ENCODE measurements at places on chromosomes 4 and X.

GRCh38 chr4:147617841-147618691 is 869 bp downstream of the TMEM184C start:
- DNase-seq, result no peak

- no peak for DNase-seq
Measured at GRCh38 chr4:170087163-170087700, 2.5 kb downstream of the AADAT start.

- no peak for DNase-seq
Measured at GRCh38 chrX:53494436-53494835, 60.3 kb upstream of the HSD17B10 start.

DNA sequence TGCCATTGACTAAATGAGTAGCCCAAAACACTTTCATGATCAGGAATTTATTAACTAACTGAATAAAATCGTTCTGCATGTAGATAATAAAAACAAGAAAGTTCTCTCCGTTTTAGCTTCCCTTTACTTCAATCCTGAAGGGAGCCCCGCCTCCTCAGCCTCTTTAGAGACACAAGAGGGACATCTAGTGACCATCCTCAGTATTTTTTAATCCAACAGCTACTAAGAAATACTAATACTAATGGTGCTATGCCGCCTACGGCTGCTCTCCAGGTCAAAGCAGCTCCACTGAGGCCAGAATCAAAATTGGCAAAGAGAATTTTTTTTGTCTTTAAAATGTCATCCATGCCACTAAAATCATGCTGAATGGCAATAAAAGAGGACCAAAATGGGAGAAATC is 3.2 kb upstream of the PCDH19 start:
- peak; percentile 13 for DNase-seq

DNA sequence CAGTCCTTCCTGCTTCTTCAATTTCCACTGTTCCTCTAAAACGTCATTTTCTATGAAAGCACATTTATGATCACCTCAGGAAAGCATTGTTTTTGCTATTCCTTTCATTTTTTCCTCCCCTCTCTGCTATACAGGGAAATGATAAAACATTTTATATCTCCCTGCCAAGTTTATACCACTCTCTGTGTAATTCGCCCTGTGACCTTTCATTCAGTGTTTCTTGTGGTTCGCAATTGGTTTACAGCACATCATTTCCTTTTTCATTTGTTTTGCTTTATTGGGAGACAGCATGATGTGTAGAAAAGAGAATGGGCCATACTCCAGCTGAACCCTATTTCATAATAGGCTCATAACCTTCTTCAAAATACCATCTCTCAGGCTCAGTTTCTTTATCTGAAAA is 99.9 kb upstream of the RAPGEF2 start:
- no peak for DNase-seq

DNA sequence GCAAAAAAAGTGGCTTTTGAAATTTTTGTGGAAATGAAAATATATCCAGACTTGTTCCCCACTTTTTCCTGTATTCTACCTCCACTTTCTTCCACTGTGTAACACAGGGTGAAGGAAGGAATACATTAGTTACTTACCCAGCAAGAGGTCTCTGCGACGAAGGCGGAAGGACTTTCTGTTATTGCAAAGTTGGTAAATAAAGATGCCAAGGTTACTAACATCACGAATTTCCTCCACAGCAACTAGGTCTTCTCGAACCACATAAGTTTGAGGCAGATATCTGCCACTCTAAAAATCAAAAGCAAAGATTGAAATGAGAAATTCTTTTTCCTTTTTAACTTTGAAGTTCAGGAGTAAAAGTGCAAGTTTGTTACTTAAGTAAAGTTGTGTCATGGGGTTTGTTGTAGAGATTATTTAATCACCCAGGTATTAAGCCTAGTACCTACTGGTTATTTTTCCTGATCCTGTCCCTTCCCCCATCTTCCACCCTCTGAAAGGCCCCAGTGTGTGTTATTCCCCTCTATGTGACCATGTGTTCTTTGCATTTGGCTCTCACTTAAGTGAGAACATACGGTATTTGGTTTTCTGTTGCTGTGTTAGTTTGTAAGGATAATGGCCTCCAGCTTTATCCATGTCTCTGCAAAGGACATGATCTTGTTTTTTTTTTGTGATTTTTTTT is 5.8 kb downstream of the ITM2A start:
- no peak for DNase-seq

DNA sequence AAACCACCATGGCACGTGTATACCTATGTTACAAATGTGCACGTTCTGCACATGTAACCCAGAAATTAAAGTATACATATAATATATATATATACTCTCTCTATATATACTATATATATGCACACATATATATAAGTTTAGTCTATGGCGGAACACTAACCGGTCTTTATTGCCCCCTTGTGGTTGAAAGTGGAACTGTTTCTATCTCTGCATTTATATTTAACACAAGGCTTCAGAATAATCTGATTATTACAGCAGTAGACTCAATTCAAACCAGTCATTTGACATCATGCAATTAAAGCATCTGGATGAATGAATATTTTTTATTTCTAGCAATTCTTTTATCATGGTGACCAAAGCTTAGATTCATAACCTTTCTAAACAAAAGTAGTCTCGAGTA is 14.6 kb downstream of the RAB9B start:
- DNase-seq, result no peak

DNA sequence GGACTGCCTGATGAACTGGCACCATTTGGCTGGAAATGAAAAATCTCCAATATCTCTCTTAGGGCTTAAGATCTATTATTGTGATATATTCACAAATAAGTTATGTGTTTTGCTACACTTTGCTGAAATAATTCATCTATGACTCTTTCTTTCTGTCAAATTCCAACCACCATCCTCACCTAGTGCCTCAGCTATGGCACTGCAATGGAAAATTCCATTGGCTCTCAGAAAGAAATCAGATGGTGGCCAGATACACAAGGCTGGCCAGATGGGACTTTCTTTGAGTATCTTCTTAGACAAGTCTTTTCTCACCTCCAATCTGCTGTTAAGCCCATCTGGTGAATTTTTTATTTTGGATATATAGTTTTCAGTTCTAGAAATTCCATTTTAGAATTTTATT is 28.0 kb downstream of the NAT8L start:
- DNase-seq, result no peak

- DNase-seq, result peak; percentile 16
Measured at GRCh38 chrX:150897421-150898320, 797 bp downstream of the CD99L2 start.

DNA sequence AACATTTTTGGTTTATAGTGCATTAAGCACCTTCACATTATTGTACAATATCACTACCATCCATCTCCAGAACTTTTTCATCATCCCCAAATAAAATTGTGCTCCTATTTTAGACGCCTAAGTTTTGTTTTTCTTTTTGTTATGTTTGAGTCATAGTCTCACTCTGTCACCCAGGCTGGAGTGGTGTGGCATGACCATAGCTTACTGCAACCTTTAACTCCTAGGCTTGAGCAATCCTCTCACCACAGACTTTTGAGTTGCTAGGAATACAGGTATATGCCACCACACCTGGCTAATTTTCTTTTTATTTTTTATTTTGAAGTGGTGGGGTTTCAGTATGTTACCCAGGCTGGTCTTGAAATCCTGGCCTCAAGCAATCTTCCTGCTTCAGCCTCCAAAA is 33.9 kb downstream of the PRSS12 start:
- no peak for DNase-seq

- no peak for DNase-seq
Measured at GRCh38 chrX:54093571-54093970, 49.3 kb upstream of the PHF8 start.

DNA sequence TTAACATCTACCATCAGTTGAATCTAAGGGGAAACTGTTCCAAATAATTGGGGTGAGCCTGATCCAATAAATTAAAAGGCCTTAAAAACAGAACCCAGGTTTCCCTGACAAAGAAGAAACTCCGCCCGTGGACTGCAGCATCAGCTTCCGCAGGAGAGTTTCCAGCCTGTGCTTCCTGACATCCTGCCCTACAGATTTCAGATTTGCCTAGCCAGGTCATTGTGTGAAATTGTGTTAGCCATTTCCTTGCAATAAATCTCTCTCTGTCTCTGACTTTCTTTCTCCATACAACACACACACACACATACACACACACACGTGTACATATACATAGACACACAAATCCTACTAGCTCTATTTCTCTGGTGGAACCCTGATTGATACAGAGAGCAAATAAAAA is 48.3 kb upstream of the LCORL start:
- no peak for DNase-seq

DNA sequence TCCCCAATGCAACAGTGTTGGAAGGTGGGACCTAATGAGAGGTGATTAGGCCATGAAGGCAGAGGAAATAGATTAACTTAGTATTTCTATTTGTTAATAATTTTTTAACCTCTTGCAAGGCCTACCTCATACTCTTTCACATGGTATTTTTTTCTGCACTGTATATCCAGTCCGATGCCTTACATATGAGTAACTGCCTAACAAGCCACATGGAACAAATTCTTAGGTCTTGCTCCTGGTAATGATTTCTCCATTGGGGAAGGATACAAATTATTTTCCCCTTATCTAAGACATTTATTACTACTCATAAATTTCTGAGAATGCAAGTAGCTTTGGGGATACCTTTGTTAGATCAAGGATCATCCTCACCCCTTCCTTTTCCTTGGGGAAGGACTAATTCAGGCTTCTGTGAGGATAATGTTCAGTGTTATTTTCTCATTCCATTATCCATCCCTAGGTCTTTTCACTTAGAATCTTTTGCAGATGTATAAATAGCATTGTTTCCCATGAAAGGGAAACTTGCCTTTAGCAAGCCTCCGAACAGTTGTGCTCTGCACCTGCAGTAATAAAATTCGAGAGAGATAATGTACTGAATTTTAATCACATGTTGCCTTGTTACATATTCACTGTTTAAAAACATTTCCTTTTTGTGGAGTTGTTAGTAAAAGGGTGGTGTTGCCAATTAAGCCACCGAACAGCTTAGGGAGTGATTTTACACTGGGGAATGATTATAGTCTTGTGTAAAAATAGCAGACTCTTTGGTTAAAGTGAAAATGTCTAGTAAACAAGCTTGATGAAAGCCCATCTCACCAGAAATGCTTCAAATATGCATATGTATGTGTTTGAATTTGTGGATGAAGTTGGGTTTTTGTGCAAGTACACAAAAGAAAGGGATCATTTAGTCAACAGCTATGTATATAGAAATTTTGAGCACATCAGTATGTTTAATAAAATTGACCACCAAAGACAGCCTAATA is 89.9 kb downstream of the CFAP299 start:
- no peak for DNase-seq

DNA sequence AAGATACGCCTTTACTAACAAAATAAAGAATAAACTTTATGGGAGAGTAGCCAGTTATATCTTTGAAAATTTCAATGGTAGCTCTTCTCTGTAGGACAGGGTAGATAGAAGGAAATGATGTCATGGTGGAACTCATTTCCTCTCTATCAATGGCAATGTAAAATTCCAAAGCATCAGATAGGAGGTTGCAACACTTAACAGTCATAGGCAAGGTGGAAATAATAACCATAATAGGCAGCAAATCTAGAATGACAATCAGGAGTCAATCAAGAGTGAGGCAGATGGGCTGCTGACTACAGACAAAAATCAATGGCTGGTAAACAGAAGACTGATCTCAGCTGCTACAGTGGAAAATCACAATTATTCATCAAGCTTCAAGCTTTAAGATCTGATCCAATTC is 53.9 kb upstream of the TET2 start:
- no peak for DNase-seq

DNA sequence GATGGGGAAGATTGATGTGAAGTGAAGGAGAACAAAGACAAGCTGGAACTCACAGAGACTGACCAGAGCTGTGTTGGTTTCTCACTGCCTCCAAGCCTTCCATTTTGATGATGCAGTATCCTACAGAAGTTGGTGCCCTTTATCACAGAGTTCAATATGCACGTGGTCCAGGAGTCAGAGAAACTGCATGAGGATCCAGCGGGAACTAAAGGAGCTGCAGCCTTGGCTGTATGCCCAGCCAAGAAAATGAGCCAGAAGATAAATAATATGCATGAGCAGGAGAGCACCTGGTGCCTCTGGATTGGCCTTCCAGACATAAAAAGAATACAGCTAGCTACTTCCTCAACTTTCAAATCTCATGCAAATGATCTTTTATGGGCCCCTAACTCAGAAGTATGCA is 44.3 kb upstream of the DCLK2 start:
- DNase-seq, result peak; percentile 5

- DNase-seq, result peak; percentile 7
Measured at GRCh38 chrX:124256216-124256615, 76.2 kb upstream of the TEX13D start.

DNA sequence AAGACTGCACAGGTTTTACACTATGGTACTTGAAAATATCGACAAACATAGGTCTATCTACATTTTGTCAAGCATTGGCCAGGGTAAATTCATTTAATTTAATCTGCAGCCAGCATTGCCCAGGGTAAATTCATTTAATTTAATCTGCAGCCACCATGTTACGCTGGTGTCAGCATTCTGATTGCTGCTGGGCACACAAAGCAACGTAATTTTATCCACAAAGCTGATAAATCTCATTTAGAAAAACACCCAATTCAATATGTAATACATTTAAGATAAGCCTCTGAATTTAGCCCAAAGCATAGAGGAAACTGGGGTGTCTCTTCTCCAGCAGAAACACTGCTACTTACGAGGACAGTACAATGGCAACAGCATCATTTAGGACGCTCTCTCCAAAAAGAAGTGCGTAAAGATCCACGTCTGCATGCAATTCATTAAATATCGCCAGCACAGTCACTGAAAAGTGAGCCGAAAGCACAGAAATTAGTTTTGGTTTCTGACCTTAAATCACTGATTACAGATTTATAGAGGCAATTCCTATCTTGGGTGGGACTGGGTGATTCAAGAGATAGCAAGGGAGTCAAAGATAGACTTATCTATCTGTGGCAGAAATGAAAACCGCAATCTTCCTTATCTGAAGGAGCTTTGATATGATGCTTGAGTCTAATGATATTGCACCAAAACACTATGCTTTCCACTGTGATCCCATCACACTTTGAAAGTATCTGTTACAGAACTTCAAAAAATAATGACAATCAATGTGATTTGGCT is 88.8 kb downstream of the CHST7 start:
- no peak for DNase-seq

DNA sequence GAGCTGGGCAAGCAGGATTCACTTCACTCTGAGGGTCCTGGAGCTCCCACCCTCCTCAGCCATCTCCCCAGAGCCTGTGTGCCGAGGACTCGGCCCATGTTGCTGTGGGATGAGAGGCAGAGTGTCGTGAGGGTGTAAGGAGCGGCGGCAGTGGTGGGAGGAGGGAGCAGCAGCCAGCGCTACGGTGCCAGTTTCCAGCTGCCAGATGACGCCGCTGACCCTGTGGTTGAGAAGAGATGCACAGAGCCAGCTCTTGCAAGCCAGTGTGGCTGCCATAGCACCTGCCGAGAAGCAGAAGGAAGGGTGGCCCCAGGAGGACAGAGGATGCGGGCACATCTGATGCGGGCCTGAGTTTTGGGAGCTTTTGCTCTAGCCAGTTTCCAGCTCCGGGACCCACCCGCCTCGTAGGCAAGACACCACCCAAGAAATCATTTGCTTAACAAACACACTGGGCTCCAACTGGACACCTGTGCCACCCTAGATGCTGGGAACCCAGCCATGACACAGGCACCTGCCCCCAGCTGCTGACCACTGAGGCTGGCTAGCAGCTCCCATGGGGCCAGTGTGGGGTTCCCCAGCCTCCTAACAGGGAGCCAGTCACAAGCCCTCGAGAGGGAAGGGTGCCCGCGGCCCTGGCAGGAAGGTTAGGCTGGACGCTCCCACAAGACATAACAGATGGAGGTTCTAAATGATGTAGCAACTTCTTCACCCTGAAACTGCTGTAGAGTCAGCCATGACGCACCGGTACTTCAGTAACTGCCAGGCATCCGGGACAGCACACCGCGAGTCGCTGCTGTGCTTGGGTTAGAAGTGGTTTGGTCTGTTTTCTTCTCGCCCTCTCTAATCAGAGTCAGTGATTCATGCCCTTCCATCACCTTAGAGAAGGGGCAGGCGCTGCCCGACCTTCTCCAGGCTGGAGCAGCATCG is 8.9 kb downstream of the MSANTD1 start:
- peak; percentile 61 for DNase-seq
